ENCODE measurements at places on chromosomes 4 and X.
A peak's percentile ranks its signal among the peaks of the same experiment; 100 is the strongest.

GRCh38 chr4:7013175-7013574 is 30.0 kb upstream of the TADA2B start:
- DNase-seq = peak; percentile 67

- no peak for DNase-seq
These were observed 313.7 kb downstream of the ARHGAP24 start for GRCh38 chr4:85788604-85789003.

GRCh38 chrX:68877606-68878005 is 48.8 kb downstream of the EFNB1 start:
- no peak for DNase-seq

DNA sequence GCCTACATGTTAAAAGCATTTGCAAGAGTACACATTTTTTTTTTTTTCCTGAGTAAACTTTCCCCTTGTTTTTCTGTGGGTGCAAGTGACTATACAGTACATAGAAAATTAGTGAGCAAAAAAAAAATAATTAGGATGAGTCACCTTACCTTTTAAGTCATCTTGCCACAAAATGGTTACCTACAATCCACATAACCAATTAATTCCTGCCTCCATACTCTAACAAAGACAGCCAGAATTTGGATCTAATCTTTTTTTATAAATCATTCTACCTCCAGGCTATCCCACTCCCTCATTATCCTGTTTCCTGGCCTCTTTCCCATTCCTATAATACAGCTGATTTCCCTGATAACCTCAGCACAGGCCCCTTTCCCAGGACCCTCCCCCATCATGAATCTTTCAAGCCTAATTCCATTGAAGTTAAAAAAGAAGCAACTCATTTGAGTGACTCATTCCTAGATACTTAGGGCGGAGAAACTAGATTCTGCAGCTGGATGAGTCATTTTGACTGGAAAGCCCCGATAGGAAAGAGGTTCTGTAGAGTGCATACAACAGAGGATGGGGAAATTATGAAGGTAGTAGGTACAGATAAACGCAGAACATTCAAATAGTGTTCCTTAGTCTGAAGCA is 128.2 kb downstream of the C4orf51 start:
- peak; percentile 65 for DNase-seq

GRCh38 chr4:157075811-157076577 is at the start of gene GLRB:
GLRB (plus strand) TSS chr4:157076150; CDS start chr4:157078025, 1,875 bp downstream.
- DNase-seq = peak; percentile 89

DNA sequence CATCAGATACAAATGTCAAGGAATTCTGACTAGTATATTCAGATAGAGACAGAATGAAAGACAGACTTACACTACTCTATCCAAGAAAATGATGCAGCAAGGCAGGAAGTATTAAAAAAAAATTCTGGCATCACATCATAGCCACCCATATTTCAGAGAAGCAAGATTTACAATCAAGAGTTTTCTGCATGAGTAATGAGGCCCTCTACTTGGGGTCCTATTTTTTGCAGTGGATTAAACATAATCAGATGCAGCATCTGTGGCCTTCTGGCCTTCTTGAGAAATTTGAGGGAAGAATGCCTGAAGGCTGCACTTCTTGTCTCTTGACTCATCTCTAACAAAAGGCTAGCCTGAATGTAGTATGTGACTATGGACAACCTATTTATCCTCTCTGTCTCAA is 48.2 kb upstream of the SLIT2 start:
- no peak for DNase-seq

- DNase-seq = no peak
These were observed 254.7 kb upstream of the AR start for GRCh38 chrX:67289055-67289499.

DNA sequence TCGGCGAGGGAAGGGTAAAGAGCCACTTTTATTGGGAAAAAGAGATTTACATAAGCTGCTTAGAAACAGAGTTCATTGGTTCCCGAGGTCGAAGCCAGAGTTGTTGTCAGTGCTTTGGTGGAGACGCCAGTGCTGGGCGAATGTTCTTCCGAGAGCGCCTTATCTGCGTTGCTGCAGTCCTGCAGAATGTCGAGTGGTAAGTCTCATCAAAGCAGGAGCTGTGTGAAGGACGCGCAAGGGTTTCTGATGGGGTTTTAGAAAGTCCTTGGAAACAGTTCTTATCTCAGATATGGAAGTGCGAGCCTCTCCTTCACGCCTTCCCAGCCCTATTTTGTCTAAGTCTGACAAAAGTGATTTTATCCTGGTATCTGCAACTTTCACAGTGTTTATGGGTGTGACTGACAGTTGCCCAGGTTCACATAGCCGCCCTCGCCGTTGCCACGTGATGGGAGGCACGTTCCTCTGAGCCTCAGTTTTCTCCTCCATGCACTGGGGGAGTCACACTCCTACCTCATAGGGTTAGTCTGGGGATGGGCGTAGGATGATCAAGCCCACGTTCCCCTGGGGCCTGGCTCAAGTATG is 47.3 kb upstream of the NSG1 start:
- no peak for DNase-seq
